ENCODE measurements at places on chromosomes 2 and 18. TPM values are rescaled to one million over a fixed set of nuclear protein-coding genes. Genes with fewer than 3 reads are reported as not detected.

ESPNL gene
- total RNA-seq: 0.40 TPM

TTLL4 gene
- 123 TPM for total RNA-seq

ZBTB7C gene
- 0.45 TPM for total RNA-seq

EMILIN1 gene
- 24.1 TPM for total RNA-seq

SPP2 gene
- total RNA-seq: not detected

ADRA2B gene
- 0.79 TPM for total RNA-seq

GLB1L gene
- total RNA-seq: 12.7 TPM

TXNDC9 gene
- total RNA-seq: 30.7 TPM

GALNT13 gene
- total RNA-seq: 7.4 TPM

XDH gene
- 1.5 TPM for total RNA-seq

POTEJ gene
- total RNA-seq: not detected

ARHGAP28 gene
- 20.2 TPM for total RNA-seq

IL1R1 gene
- not detected for total RNA-seq

TFCP2L1 gene
- total RNA-seq: not detected

SOX11 gene
- total RNA-seq: 201 TPM

CYP27A1 gene
- 4.8 TPM for total RNA-seq

GLI2 gene
- total RNA-seq: 49.1 TPM

ANKAR gene
- total RNA-seq: 4.8 TPM

MGAT5 gene
- 34.2 TPM for total RNA-seq

TMEM37 gene
- total RNA-seq: 5.3 TPM

CAPN14 gene
- 0.47 TPM for total RNA-seq

LDLRAD4 gene
- total RNA-seq: 1.7 TPM

C2orf49 gene
- 19.9 TPM for total RNA-seq

HOXD9 gene
- not detected for total RNA-seq

CHRND gene
- 5.8 TPM for total RNA-seq

GORASP2 gene
- total RNA-seq: 71.4 TPM

ADGRF3 gene
- 0.77 TPM for total RNA-seq

CDCA7 gene
- 82.5 TPM for total RNA-seq

CCDC121 gene
- total RNA-seq: 6.0 TPM

ZNF892 gene
- 20.2 TPM for total RNA-seq

IKZF2 gene
- 7.6 TPM for total RNA-seq

IL1RN gene
- total RNA-seq: not detected

EVX2 gene
- total RNA-seq: 0.43 TPM

ANKRD30B gene
- total RNA-seq: not detected

PCARE gene
- not detected for total RNA-seq

CPLX4 gene
- not detected for total RNA-seq

GPR55 gene
- not detected for total RNA-seq

CFC1 gene
- not detected for total RNA-seq

GKN2 gene
- total RNA-seq: not detected

OTOS gene
- not detected for total RNA-seq

IL18RAP gene
- total RNA-seq: not detected

SCYGR5 gene
- total RNA-seq: not detected

MAP3K2 gene
- total RNA-seq: 35.1 TPM

MOGAT1 gene
- not detected for total RNA-seq

CXCR4 gene
- 39.5 TPM for total RNA-seq

MEMO1 gene
- total RNA-seq: 55.3 TPM

ALPI gene
- not detected for total RNA-seq

TBR1 gene
- total RNA-seq: 0.09 TPM

KATNAL2 gene
- total RNA-seq: 8.7 TPM

METTL8 gene
- 27.7 TPM for total RNA-seq

All from neural crest cell (in vitro differentiated cells).